ENCODE measurements at places on chromosomes 2 and 18.

- no peak for DNase-seq
These were observed 207.4 kb upstream of the NRP2 start for GRCh38 chr2:205474741-205475415.

DNA sequence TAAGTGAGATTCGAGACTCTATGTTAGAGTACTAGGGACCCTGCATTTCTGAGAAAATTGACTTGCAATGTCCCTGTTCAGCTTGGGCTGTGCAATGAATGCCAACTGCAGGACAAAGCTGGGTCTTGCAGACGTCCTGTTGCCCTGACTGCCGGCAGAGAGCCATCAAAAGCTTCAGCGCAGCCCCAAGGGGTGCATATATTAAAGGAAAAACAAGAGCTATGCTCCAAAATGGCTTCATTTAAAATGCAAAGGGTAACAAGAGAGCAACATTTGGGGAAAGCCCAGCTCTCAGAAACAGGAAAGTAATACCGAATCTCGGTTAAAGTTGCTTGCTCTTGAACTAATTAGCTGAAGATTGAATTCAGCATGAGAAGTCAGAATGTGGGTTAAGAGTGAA lies 110.9 kb upstream of the PNPT1 start:
- no peak for DNase-seq

DNA sequence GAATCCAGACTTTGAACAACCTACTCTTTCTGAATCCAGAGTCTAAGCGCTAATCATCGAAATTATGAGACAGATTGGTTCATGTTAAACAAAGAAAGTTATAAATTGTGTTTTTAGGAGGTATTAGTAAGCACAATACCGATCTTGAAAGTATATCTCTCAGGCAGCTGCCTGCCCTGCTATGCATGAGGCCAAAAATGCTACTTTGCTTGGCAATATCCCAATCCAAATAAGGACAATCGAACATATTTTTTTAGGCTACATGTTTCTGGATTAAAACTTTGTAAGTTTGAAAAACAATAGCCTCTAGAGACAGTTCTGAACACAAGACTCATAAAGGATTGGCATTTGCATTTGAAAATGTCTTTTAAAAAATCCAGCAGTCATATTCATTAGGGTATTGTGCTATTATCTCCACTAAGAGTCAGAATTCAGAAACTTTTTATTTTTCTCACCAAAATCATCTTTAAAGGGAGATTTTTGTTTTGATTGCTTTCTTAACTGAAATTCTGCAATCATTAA lies 167.1 kb downstream of the PDE1A start:
- no peak for DNase-seq

DNA sequence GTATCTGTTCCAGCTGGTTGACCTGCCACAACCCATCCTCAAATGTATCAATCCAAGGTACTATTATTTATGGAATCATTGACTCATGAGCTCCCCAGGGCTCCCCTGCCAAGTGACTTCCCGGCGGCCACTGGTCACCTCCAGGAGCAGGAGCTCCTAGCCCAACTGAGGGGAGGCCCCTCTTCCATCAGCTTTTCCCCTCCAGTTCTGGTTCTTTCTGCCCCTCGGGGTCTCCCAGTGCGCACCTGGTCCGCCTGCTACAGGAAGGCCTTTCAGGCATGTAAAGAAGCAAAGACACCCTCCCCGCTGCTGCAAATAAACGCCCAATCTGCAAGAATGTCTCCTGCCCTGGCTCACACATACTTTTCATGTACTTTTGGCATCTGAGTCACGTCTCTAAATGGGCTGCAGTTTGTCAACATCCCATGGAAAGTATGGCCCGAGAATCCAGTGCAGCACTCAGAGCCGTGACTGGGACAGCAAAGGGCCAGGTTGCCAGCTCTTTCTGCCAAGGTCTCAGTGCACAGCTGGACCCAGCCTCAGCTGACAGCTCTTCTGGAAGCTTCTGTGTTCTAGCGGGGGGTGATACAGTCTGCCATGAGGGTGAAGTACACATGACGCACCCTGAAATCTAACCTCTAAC lies 41.4 kb downstream of the KLHL29 start:
- no peak for DNase-seq

- no peak for DNase-seq
These were observed 143.4 kb downstream of the GFPT1 start for GRCh38 chr2:69243652-69244051.

DNA sequence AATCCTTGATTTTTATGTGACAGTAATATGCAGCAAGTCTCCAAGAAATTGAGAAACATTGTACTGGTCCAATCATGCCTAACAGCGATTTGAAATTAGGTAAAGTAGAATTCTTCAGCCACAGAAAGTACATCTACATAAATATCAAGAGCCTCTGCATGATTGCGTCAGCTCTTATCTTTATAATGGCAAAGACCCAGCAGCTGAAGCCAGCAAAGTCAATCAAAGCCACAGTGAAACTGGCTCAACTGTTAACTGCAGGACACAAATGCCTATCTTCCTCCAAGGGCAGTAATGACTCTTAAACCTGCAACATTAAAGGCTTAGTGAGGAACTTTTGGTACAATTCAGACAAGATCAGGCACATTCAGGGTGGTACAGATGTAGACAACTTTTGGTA lies 102.5 kb downstream of the BARD1 start:
- DNase-seq = no peak
